Caki2 (cell line): ENCODE measurements at places on chromosomes 12 and 14.

GRCh38 chr12:4918950-4919660, 9.4 kb downstream of the KCNA1 start:
- no peak for DNase-seq

DNA sequence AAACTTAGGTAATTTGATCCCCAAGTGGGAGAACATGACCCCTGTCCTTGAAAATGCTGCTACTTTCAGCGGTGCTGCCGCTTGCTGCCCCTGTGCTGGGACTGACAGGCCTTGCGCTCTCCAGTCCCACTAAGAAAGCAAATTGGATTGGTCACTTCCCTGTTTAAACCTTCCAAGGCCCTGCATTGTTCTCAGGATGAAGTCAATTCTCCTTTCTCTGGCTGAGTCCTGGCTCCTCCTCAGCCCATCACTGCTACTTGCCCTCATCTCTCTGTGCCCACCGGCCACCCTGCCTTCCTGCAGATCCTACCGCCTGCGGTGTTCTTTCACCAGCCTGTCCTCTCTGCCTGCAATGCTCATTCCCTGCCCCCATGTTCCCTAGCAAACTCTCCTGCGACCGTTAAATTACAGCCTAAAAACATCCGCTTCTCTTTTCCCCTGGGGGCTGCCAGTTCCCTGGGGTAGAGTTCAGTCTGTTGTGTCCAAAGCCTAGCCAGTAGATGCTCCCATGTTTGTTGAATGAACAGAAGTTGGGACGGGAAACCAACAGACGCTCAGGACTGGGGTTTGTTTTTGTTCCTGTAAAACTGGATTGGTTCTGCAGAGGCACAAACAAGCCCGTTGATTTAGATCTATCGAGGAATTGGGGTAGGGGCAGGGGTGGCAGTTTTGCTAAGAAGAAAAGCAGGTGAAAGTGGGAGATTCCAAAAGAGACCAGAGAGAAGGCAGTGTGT, 127.3 kb upstream of the HIF1A start:
- no peak for DNase-seq

- DNase-seq = no peak
These were observed 20.9 kb upstream of the EIF2B2 start for GRCh38 chr14:74981833-74982232.

DNA sequence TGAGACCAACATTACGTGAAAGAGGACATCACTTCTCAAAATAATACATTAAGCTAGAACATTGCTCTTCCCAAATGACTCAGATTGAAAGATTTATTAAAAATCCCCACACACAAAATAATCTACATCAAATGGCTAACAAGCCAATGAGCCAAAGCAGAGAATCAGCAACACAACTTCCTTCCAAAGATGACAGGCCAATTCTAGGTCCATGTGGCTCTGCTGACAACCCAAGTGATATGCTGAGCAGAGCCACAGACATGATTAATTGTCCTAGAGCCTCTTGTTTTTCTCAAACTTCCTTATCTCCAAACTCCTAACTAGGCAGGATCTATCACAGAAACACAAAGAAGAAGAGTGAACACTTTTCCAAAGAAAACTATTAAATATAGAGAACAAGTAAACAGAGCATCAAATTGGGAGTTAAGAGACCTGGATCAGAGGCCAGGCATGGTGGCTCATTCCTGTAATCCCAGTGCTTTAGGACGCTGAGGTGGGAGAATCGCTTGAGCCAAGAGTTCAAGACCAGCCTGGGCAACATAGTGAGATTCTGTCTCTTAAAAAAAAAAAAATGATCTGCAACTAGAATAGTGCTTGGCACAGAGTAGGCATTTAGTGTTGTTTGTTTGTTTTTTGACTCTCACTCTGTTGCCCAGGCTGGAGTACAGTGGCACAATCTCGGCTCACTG, 38.5 kb downstream of the SENP1 start:
- no peak for DNase-seq

- DNase-seq = no peak
These were observed 69.3 kb upstream of the KCNJ8 start for GRCh38 chr12:21843795-21844194.
